ENCODE measurements at places on chromosomes 7 and 10.
A peak's percentile ranks its signal among the peaks of the same experiment; 100 is the strongest.

- no peak for DNase-seq
These were observed 3.9 kb upstream of the HOXA2 start for GRCh38 chr7:27106181-27106900.

DNA sequence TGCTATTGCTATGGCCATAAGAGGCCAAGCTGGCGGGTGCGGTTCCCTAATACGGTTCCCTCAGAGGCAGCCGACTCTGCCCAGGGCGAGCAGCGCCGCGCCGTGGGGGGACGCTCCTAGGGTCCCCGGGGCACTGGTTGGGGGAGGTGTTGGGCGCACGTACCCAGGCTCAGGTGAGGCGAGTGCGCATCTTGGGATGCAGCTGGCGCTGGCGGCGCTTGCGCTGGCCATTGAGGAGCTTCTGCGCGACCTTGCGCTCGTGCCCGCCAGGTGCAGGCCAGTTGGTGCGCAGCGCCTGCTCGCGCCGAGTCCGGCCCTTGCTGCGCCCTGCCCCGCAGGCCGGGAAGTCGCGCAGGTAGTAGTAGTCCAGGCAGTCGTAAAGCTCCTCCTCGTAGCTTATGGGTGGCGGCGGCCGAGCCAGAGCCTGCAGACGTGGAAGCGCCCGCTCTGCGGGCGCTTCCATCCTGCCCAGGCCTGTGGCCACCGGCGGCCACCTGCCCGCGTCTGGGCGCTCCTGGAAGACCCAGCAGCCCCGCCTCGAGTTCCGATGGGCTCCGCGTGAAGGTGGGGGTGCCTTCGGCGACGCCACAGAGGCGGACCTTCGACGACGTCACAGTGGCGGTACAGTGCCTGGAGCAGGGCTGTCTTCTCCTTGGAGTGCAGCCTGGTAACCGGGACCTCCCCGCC lies at the start of gene NUPR2:
Gene NUPR2, minus strand, starts transcription at position 566 of the 687 bp plus-strand sequence. Its CDS starts 103 bp downstream, at position 463.
- DNase-seq, result no peak

DNA sequence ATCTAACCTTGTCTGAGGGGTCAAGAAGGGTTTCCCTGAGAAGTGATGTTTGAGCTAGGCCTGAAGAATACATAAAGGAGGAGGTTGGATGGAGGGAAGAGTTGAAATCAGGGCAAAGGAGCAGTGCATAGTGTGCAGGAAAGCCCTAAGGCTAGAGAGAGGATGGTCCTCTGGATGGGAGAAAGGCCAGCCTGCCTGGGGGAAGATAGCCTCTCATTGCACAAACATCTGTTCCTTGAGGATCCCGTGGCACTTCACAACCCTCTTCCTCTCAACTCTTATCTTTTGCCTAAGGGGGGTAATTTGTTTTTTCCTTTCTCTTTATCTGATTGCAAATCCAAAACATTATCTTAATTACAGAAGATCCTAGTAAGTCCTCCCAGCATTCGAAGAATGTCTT lies 35.7 kb downstream of the STAMBPL1 start:
- no peak for DNase-seq

DNA sequence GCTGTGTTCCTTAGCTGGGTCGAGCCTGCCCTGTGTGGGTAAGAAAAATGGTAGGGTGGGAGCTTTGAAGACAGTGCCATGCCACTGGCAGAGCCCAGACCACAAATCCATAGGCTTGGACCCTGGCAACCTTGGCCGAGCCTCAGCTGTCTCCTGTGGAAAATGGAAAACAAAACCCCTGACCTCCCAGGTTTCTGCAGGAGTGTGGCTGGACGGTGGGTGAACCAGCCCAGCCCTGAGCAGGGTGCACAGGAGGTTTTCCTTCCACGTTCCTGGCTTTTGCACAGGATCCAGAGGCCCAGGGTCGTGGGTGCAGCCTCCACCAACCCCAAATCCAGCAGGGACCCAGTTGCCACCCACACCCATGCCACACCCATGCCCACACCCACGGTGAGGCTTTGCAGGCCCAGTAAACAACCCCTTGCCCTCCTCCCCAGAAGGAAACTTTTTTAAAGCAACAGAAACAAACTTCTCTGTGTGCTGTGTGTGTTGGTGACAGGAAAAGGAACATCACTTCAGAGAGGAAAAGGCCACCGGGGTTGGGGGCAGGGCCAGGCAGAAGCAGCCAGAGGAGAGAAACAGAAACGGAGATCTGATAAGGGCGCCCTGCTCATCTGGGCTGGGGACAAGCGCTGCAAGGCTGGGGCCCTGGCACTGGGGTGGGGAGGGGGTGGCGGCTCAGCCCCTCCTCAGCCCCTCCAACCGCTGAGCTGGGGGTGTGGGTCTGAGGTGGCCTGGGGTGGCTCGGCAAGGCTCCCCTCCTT lies 20.7 kb upstream of the ZMIZ1 start:
- DNase-seq, result peak; percentile 83

DNA sequence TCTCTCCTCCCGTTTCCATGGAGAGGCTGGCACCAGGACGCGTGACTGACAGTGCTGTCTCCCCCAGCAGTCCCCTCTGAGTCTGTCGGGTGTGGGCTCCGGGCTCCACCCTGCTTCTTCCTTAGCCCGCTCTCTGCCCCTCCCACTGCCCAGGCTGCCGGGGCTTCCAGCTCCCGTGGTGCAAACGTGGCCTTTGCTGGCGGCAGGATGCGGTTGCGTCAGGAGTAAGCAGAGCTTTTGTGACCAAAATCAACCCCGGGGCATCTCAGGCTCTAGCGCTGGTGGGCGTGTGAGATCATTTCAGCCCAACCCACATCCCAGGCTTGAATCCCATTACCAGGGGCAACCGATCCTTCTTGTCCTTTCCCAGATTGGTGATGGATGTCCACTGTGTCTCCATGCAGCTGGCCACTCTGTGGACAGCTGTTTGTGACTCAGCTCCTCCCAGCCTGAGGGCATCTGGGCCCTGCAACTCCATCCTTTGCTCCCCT lies 28.2 kb downstream of the PTPRE start:
- DNase-seq, result no peak

DNA sequence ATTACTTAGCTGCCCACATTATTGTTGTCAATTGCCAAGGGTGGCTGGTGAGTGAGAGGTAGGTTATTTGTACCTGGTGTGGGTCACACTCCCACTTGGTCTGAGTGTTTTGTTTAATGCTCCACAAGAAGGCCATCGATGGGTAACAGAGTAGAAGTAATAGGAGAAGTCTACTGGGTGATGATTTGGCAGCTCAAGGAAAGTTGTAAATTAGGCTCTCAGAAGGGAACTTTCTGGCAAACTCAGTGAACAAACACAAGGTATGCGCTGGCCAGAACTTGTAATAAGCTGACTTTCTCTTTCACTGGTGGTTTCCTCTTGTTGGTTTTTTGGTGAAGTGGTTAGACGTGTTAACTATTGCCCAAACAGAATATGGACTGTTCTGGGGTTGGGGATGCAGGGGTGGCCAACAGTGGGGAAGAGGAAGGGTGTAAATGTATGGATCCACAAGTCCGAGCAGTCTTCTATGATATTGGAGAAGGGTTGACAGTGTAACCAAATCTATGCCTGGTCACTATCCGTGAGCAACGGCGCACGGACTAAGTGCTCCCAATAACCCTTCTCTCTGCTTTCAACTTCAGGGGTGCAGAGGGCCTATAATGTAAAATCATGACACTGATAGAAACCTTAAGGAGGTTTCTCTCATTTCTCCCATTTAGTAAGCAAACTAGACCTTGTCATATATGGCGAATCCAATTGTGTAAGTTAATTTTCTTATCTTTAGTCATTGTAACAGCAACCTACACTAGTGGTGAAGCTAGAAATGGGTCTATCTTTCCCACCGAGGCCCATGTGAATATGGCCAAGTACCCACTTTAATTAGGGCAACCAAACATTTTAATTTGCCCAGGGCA lies 212.8 kb downstream of the PTEN start:
- no peak for DNase-seq

GRCh38 chr7:43491984-43492383 lies 90.9 kb upstream of the STK17A start:
- no peak for DNase-seq
